ENCODE measurements at places on chromosomes 11 and 22.

GRCh38 chr11:12148466-12148865 is 38.1 kb downstream of the MICAL2 start:
- DNase-seq, result no peak

- no peak for DNase-seq
These were observed 22.9 kb upstream of the CTR9 start for GRCh38 chr11:10728154-10728553.

GRCh38 chr22:49203859-49204598 is 623.6 kb downstream of the BRD1 start:
- DNase-seq, result no peak

DNA sequence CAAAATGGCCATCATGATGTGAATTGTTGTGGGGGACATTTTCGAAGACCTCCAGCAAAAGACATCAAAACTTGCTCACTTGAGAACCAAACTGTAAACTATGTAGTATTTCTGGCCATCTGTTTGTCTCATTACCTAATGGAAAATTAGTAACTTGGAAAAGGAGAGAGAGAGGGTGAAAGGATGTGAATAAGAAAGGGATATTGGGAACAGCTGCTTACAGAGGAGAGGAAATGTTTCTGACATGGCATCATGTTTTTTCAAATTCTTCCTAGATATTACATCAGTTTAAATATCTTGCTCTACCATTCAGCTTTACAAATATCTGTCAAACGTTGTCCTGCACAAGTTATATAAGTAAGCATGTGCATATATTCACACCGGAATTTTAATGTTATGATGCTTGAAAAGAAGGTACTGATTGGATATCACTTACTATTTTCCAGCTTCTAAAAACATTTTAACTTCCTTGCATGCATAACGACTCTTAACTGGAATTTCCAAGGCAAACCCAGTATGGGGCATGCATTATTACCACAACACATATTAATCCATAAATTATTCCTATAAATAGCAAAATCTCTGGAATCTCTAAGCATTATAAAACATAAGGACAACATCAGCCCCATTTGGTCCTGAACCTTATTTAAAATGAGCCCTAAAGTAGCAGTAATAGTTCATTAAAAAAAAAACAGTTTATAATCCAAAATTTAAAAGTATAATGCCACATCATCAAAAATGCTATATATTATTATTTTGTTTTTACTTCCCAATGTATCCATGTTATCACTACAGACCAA is 20.0 kb downstream of the GUCY1A2 start:
- DNase-seq, result no peak

GRCh38 chr22:46056546-46057245 is 79.7 kb upstream of the WNT7B start:
- DNase-seq, result no peak

DNA sequence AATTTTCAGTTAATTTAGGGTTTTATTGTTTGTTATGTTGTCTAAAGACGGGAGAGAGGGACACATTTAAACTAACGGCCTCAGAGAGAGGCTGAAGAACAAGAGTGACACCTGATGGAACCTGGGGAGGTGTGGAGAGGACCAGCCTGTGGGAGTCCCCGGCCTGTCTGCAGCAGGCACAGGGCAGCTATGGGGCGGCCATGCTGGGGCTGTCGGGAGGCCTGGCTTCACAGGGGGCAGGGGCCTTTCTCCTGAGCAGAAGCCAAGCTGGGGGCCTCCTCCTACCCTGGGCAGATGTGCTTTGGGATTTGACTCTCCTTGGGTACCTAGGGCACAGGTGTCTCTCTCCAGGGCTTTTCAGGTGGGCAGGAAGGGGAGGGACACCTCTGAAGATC is 21.9 kb downstream of the RELT start:
- DNase-seq, result no peak

DNA sequence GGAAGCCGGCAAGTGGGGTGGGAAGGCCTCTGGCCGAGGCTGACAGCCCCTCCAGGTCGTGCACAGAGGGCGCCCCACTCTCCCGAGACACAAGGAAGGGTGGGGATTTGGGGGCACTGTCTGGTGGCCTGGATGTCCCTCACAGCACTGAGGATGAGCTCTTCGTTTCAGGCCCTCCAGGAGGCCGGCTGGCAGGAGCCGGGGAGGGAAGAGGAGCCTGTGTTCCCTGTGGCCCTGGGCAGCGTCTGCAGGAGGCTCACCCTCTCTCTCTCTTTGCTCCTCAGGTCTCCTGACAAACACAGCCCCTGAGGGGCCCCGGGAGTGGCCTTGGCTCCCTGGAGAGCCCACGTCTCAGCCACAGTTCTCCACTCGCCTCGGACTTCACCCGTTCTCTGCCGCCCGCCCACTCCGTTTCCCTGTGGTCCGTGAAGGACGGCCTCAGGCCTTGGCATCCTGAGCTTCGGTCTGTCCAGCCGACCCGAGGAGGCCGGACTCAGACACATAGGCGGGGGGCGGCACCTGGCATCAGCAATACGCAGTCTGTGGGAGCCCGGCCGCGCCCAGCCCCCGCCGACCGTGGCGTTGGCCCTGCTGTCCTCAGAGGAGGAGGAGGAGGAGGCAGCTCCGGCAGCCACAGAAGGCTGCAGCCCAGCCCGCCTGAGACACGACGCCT is 1078.0 kb downstream of the BRD1 start:
- no peak for DNase-seq

GRCh38 chr11:63622323-63622722 is 8.1 kb upstream of the PLAAT3 start:
- no peak for DNase-seq

- DNase-seq, result no peak
These were observed 10.3 kb downstream of the MRGPRG start for GRCh38 chr11:3208272-3208671.

DNA sequence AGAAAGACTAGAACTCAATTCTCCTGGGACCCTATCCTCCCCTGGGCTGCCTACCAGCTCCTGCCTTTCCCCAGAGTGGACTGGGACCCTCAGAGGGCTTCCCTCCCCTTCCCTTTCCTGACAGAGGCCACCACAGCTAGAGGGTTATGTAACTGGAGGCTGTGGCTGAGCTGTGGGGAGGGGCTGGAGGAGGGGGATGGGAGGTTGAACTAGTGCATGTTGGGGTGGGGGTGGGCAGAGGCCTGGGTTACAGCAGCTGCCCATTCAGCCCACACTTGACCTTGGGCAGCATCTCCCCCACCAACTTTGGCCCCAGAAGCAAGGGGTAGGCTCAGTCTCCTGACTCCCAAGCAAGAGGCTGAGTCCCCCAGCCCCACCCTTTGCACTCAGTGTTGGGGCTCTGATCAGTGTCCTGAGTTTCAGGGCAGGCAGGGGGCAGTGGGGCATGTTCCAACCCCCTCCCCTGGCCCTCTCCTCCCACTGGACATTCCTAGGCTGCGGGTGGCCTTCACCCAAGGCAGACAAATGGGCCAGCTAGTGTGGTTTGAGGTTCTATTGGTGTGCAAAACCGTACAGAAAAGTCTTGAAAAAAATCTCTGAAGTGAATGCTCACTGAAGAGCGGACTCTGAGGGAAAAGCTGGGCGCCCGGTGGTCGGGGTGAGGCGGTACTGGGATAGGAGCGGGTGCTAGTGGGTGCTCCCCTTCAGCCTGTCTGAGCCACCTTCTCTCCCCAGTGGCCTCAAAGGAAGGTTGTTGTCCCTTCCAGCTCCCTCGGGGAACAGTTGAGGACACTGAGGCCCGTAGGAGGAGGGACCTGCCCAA is 3.8 kb downstream of the KCNC1 start:
- DNase-seq, result no peak

- DNase-seq, result no peak
These were observed 1.3 kb upstream of the BARX2 start for GRCh38 chr11:129374081-129374992.

DNA sequence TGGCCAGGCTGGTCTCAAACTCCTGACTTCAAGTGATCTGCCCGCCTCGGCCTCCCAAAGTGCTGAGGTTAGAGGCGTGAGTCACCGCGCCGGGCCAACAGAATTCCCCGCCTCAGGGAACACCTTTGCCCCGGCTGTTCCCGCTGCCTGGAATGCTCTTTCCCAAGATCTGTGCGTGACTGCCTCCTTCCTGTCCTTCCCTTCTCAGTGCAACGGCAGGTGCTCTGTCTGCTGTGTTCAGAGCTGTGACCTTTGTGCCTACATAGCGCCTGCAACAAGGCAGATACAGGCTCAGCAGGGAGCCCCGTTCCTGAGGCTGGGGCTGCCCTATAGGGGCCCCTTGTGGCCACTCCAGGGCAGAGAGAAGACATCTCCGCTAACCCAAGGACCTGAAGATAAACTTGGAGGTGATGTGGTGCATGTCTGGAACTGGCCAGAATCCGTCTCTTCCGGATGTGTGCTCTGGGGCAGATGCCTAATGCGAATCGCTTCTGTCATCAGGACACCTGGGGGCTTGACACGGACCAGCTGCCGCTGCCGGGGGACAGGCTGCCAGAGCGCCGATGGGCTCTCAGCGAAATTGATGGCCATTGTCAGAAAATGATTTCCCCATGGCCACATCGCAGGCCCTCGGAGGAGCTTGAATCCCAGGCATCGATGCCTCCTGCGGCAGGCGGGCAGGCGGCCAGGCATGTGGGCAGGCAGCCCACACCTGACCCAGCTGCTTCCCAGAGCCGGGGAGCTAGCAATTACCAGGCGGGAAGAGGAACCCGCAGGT is 43.5 kb upstream of the TCF20 start:
- no peak for DNase-seq

DNA sequence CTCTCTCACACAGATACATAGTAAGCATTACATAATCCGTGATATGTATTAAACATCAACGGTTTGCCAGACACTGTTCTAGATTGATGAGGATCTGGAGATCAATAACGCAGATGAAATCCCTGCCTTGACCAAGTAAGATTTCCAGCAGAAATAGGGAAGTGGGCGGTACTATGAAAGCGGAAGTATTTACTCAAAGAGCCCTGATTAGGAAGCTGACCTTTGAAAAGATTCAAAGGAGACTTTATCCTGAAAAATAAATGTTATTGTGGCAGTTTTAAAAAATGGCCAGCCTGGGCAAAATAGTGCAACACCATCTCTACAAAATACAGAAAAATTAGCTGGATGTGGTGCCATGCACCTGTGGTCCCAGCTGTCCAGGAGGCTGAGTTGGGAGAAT is 26.8 kb downstream of the GAB2 start:
- DNase-seq, result no peak

DNA sequence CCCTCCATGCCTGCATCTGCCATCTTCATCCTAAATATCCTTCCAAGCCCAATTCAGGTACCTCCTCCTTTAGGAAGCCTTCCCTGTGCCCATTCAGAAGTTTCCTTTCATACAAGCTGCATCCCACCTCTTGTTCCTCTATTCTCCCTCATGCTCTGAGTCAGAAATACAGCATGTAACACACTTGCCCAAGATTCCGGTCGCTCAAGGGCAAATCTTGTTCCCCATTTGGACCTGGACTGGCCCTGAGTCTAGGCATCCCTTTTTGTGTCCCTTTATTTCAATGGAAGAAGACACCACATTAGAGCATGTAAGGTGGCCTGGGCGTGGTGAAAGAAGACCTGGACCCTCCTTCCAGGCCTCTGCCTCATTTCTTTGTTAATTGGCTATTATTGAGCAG is 38.5 kb downstream of the RTL6 start:
- DNase-seq, result no peak

GRCh38 chr22:27108425-27109114 is 451.2 kb downstream of the MIAT start:
- no peak for DNase-seq

DNA sequence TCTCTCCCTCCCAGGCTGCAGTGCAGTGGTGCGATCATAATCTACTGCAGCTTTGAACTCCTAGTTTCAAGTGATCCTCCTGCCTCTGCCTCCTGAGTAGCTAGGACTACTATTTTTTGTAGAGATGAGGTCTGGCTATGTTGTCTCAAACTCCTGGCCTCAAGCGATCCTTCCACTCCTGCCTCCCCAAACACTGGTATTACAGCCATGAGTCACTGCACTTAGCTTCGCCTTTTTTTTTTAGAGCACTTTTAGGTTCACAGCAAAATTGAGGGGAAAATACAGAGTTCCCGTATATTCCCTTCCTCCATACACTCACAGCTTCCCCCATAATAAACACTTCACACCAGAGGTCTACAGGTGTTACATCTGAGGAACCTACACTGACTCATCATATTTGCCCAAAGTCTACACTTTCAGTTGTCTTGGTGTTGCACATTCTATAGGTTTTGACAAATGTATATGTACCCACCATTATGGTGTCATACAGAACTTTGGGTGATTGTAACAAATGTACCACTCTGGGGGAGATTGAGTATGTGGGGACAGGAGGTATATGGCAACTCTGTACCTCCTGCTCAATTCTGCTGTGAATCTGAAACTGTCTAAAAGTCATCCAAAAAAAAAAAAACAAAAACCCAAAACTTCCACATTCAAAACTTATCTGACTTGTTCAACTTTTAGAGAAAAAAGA is 11.3 kb upstream of the SLC37A4 start:
- no peak for DNase-seq

DNA sequence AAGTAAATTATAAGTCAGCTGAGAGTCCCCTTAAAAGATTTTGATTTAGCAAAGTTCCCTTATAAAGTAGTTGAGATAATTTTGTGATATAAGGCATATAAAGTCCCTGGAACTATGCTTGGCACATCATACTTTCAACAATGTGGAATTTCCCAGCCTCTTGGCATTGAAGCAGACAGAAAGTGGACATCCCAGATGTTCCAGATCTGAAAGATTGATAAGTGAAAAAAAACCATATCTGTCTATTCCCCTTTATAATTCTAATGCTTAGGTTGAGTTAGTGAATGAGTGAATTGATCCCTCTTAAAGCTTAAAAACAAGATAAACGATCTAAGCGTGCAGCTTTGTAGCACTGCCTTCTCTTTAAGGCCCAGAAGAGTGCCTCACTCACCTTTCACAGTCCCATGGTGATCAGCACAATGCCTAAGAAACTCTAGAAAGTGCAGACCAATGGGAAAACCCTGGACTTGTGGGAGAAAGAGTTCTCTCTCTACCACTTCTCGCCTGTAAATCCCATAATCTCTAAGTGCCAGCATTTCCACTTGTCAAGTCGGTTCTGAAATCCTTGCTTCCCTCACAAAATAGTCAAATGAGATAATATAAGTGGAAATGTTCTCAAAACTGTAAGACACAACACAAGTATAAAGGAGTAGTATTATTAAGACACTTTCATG is 17.8 kb downstream of the FIBIN start:
- DNase-seq, result no peak

GRCh38 chr11:103534191-103534590 is 425.0 kb downstream of the DYNC2H1 start:
- no peak for DNase-seq

GRCh38 chr11:71208011-71208774 is 44.2 kb downstream of the SHANK2 start:
- DNase-seq, result no peak

GRCh38 chr11:32068134-32068870 is 22.6 kb upstream of the RCN1 start:
- DNase-seq, result no peak

- no peak for DNase-seq
These were observed 41.3 kb downstream of the CDKN1C start for GRCh38 chr11:2844116-2844842.

DNA sequence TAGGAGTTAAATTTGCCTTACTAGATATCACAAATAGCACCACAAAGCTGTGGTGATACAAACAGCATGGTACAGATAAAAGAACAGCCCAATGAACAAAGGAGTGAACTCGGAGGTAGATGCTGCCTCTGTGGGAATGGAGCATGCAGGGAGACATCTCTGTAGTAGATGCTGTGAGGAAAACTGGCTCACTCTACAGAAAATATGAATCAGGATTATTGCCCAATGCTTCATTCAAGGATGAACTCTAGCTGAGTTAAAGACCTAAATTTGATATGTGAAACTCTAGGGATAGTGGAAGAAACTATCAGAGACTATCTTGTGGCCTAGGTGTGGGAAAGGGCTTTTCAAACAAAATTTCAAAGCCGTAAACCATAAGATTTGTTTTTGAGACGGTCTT is 15.3 kb upstream of the CAPN5 start:
- DNase-seq, result no peak
